ENCODE measurements at places on chromosomes 2 and 18.
A peak's percentile ranks its signal among the peaks of the same experiment; 100 is the strongest.

DNA sequence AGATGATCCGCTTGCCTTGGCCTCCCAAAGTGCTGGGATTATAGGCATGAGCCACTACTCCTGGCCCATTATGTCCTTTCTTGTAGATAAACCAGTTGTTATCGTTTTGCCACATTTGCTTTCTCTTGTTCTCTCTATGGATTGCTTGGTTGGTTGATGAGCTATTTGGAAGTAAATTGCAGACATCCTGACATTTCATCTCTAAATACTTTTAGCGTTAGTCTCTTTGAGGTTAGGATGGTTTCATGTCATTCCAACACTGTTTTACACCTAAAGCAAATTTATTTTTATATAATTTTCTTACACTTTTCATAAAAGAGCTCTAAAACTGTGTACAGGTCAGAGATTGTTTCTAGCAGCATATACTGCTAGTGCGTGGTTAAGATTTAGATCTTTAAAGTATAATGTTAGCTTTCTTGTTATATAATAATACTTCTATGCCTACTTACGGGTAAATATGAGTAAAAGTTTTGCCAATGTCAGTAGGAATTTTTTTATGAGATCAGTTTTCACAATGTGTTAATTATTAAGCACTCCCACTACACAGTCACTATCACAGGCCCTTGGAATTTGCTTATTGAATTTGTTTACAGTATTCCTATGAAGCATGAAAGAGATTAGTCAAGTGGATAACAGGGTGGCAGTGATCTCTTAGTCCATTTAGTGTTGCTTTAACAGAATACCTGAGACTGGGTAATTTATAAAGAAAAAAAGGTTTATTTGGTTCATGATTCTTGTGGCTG, 10.3 kb downstream of the POLI start:
- DNase-seq: no peak

DNA sequence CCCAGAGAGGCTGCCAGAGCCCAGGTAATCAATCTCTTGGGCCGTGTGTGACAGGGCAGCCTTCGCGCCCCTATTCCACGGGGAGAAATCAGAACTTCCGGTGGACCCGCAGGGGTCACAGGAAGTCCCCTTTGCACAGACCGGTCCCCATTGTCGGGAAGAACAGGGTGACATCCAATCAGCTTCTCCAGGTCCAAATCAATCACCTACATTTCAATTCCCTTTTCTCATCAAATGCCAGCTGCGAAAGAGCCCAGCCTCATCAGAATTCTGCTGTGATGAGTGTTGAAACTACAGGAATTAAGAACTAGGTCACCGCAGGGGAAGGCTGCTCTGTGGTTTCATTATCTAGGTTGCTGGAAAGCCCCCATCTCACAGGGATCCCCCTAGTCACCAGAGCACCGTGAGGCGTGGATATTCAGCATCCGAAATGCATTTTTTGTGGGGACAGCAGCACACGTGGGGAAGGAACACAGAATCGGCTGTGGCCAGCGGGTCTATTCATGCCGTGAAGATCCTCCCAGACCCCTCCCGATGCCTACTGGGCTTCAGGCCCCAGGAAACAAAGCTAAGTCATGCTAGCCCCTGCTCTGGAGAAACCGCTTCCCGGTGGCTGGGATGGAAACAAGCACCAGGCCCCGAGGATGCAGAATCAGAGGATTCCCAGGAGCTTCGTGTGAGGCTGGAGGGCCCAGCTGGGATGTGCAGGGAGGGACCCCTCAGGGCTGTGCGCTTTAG, 193.7 kb upstream of the ID2 start:
- peak; percentile 58 for DNase-seq

GRCh38 chr2:238439917-238440316, 13.2 kb downstream of the ASB1 start:
- no peak for DNase-seq

DNA sequence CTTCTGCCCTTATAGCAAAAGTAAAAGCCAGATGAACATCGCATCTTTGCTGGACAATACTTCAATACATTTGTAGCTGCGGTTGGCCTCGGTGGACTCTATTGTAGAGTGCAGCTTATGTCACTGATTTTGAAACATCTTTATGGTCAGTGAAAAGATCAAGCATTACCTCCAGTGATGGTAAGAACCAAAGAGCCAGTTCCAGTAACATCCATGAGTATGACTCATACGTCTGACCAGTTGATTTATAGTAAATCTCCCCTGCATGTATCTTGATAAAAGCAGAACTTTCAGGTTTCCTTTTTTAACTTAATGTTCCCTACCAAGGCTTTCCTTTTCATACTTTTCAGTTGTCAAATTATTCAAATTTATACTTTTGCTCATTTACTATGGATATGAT, 119.2 kb upstream of the HNRNPA3 start:
- DNase-seq: peak; percentile 51

DNA sequence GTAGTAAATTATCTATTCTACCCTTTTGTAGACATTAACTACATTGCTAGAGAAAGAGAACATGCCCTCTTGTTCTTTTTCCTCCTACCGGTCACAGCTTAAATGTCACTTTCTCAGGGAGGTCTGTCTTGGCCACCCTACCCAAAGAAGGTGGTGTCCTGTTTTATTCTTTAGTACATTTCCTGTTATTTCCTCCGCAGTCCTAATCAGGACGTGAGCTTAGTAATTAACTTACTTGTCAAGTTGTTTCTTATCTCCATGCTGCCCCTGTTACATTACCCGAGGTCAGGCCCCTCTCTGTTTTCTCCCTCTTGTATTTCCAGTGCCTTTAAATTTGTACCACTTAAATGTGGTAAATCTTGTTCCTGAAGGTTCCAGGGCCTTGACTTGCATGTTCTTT, 73.7 kb upstream of the RMDN2 start:
- no peak for DNase-seq

- no peak for DNase-seq
These were observed 276.2 kb downstream of the MYCN start for GRCh38 chr2:16216558-16216945.

GRCh38 chr2:119442850-119443249, 11.2 kb downstream of the TMEM37 start:
- no peak for DNase-seq

GRCh38 chr2:59237311-59237710, 996.2 kb upstream of the FANCL start:
- DNase-seq: peak; percentile 21

GRCh38 chr18:45357686-45358470, 257.4 kb upstream of the SLC14A2 start:
- DNase-seq: no peak

GRCh38 chr18:45938488-45938935, 28.6 kb downstream of the EPG5 start:
- no peak for DNase-seq

GRCh38 chr2:200447139-200447855, 62.6 kb downstream of the KCTD18 start:
- no peak for DNase-seq

- DNase-seq: peak; percentile 64
These were observed 63.0 kb upstream of the TWIST2 start for GRCh38 chr2:238784671-238785527.

DNA sequence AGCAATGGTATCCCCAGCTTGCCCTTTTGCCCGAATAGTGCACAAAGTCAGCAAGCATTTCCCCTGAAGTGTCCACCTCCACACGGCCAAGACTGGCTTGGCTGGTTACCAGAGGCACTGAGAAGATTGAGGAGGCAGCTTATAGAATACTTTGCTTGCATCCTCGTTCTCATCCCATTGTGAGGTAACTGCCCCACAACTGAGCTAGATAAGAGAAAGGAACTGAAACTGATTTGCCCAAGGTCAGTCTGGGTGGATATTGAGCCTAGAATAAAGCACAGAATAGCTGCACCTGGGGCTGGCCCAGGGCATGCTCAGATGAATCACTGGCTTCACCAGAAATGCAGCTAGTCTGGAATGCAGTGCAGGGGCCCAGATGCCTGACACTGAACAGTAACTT, 32.7 kb upstream of the MAP4K3 start:
- peak; percentile 63 for DNase-seq
